ENCODE measurements at places on chromosomes 7 and 10. TPM values are rescaled to one million over a fixed set of nuclear protein-coding genes. Genes with fewer than 3 reads are reported as not detected.

DNA sequence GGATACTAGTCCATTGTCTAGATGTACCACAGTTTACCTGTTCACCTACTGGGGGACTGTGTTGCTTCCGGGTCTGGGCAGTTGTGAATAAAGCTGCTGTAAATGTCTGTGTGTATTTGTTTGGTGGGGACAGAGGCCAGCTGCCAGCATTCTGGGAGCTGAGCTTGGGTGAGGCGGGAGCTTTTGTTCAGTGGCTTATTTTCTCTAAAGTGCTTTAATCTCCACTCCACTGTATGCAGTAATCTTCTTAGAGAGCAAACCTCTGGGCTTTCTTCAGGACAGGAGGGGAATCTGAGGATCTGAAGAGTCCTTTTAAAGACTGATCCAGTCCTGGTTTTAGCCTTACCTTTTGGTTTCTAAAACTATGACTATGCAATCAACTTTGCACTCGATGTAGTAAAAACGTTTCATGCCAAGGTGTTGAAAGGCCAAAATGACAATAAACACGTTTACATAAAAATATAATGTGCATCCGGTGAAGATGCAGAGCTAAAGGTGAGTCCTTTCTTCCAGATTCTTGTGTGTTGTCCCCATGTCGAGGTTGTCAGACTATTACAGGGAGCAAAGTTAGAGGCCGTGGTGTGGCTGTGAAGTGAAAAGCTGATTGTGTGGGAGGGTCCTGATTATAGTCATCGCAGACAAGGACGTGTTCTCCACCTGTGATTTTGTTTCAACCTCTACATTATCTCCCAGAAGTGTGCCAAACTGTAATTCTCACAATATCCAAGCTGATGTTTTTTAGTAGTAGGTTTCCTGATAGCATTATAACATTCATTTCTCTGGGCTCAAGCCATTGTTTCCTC is 279.8 kb downstream of the CAMK1D start:
- H3K27me3 ChIP-seq: no peaks in the 10 kb centered on the region
- H3K27ac ChIP-seq: no peak overlapping the region
- peaks cover 14% of the 10 kb centered on the region for H3K4me1 ChIP-seq
- H3K4me3 ChIP-seq: no peak overlapping the region
- H3K36me3 ChIP-seq: no peaks in the 10 kb centered on the region

The HECW1 gene
- 21.8 TPM for total RNA-seq

DNA sequence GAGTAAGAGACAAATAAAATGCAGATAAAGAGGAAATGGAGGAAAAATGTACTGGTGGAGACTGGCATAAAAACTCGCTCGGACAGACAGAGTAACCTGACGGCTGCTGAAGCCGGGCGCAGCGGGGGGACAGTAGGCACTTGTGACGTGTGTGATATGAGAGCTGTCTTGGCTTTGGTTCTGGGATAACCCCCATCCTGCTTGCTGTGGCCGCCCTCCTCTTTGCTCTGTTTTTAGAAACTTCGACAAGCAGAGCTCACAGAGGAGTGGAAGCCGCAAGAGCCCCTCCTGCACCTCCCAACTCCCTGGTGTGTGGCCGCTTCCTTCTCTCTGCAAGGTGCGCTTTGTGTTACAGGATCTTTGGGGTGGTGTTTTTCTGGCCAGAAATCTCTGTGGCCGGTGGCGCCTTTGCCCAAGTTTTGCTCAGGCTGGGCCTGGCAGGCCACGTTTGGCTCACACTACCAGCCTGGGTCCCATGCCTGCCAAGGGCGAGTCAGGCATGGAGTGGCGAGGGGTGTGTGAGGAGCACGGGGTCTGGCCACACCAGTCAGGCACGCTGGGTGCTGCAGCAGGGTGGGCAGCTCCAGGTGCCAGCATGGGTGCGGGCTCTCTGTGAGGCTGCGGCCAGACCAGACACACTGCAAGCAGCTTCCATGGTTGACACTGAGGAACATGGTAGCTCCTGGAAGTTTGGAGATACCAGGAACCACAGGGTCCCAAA is 268.0 kb downstream of the DNAJB6 start:
- DNase-seq: no peak
- no peak overlapping the region for H3K4me3 ChIP-seq
- no peak overlapping the region for H3K27ac ChIP-seq
- H3K36me3 ChIP-seq: no peaks in the 10 kb centered on the region
- 0 out of 2 replicates have a peak, but pooled peaks cover 7% of the 10 kb centered on the region for H3K27me3 ChIP-seq

DNA sequence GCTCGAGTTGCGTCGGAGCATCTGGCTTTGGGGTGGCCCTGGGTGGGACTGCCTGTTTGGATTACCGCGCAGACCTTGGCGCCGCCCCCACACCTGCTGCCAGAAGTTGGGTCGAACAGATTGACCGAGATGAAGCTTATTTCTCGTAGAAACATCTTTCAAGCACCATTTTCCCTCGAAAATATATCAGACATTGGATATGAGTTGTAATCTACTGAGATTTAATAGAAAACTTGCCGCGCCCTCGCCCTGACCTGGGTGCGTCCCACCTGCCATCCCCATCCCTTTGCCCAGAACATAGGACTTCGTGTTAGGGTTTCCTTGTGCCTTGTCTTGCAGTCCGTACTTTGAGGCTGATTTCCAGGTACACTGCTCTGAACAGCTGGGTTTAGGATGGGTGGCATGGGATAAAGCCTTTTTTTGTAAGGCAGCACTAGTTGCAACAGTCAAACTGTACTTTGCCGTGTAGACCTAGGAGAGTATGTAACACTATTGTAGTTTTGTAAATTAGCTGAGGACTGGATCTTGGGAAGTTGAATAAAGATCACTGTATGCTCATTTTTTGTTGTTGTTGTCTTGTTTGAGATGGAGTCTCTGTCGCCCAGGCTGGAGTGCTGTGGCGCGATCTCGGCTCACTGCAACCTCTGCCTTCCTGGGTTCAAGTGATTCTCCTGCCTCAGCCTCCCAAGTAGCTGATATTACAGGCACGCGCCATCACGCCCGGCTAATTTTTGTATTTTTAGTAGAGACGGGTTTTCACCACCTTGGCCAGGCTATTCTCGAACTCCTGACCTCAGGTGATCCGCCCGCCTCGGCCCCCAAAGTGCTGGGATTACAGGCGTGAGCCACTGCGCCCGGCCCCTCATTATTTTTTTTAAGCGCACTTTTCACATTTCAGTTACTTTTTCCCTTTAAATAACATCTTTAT is 978 bp downstream of the OGDH start:
- H3K27ac ChIP-seq: peak overlapping the region; percentile 97
- no peaks in the 10 kb centered on the region for H3K4me1 ChIP-seq
- no peak for DNase-seq
- H3K36me3 ChIP-seq: no peaks in the 10 kb centered on the region
- H3K27me3 ChIP-seq: no peaks in the 10 kb centered on the region

DNA sequence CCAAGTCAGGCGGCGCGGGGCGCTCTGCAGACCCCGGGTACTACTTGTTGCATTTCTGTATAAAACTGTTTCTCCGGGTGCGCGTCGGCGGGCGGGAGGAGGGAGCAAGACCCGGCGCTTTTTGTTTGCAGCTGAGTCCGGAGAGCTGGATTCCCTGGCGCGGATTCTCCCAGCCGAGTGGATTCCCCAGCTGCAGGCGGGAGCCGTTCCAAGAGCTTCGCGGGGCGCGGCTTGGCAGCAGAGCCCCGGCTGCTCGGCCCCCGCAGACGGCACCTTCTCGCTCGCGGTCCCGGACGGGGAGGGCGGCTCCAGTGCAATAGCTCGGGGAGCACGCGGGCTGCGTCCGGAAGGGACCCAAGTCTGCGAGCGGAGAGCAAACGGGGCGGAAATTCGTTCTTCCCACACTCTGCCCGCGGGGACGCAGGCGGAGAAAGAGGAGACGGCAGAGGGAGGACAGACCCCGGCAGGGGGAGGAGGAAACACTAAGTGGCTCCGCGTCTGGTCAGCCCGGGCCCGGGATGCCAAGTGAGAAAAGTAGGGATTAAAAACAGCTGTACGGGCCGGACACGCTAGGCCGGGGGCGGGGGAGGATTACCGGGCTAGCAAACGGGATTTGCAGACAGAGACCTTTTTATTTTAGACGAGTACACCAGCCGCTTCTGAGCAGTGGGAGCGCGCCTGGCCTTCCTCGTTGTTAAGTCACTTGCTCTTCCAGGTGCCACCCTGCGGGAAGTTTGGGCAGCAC is at the start of gene TRIL:
Gene TRIL, minus strand, starts transcription at position 96 of the 745 bp plus-strand sequence. CDS start 284 bp downstream, outside the sequence.
- no peaks in the 10 kb centered on the region for H3K36me3 ChIP-seq
- peaks cover 29% of the 10 kb centered on the region for H3K4me1 ChIP-seq
- DNase-seq: peak; percentile 79
- no peak within 1 kb of the TSS for H3K27ac ChIP-seq
- peaks cover 71% of the 10 kb centered on the region for H3K27me3 ChIP-seq
- peak within 1 kb of the TSS; percentile 70 for H3K4me3 ChIP-seq

GRCh38 chr10:73576890-73577591 is 14.1 kb downstream of the USP54 start:
- no peaks in the 10 kb centered on the region for H3K36me3 ChIP-seq
- no peak for DNase-seq
- no peak overlapping the region for H3K27ac ChIP-seq
- H3K4me3 ChIP-seq: no peak overlapping the region
- H3K4me1 ChIP-seq: no peaks in the 10 kb centered on the region
- no peaks in the 10 kb centered on the region for H3K27me3 ChIP-seq

The SKIDA1 gene
- 2.3 TPM for total RNA-seq

DNA sequence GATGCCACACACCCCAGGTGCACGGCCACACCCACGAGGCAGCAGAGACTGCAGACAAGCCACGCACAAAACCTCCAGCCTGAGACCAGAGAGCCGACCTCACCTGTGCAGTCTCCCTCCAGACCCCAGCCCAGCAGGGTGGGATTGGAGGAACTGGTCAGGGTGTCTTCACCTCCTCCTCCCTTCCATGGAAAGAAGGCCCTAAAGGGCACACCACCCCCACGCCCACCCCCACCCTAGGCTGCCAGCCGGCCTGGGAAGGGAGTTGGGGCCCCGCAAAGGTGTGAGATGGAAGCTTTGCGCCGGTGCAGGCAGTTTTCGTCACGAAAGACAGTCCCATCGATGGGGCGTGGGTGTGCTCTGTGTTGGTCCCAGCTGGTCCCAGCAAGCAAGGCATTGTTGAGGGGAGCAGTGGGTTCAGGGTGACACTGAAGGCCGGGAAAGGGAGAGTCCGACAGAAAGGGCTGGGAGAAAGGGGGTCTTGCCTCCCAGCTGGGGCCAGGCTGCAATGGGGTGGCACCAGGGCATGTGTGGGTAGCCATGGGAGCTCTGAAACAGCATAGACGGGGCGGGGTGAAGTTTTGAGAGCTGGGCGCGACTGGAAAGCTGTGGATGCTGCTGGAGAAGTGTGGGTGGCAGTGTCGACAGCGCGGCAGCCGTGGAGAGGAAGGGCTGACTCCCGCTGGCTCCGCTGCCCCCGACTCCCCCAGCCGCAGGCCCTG is 349.2 kb downstream of the GLRX3 start:
- H3K36me3 ChIP-seq: no peaks in the 10 kb centered on the region
- no peak for DNase-seq
- no peaks in the 10 kb centered on the region for H3K4me1 ChIP-seq
- H3K4me3 ChIP-seq: no peak overlapping the region
- H3K27ac ChIP-seq: no peak overlapping the region

- peak overlapping the region; percentile 91 for H3K4me3 ChIP-seq
- peaks cover 8% of the 10 kb centered on the region for H3K4me1 ChIP-seq
- H3K27me3 ChIP-seq: no peaks in the 10 kb centered on the region
- DNase-seq: no peak
- peak overlapping the region; percentile 90 for H3K27ac ChIP-seq
Observed at GRCh38 chr7:101084865-101085161, 468 bp upstream of the TRIM56 start.

The ZNF365 gene
- total RNA-seq: 0.35 TPM

- no peaks in the 10 kb centered on the region for H3K27me3 ChIP-seq
- H3K27ac ChIP-seq: no peak overlapping the region
- H3K4me1 ChIP-seq: no peaks in the 10 kb centered on the region
- DNase-seq: no peak
Observed at GRCh38 chr7:33040803-33041516, 21.6 kb downstream of the NT5C3A start.

GRCh38 chr10:72847681-72848080 is 45.9 kb upstream of the OIT3 start:
- no peak for DNase-seq
- no peak overlapping the region for H3K27ac ChIP-seq
- H3K4me3 ChIP-seq: no peak overlapping the region
- no peaks in the 10 kb centered on the region for H3K27me3 ChIP-seq

DNA sequence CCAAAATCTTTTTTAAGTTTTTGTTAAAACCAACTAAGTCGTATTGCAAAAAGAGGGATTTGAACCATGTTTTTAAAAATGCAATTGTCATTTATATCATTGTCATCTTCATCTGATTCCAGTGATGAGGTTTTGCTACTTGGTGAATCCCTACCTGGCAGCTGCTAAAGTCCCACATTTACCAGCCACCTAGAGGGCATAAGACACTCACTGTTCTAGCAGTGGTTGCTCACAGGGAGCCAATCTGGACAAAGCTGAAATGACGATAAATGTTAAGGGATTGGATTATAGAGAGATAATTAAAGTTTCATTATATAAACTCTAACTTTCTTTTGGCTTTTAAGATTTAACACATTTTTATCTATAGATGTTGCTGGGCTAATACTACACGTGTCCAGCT is 18.7 kb downstream of the KIFBP start:
- no peaks in the 10 kb centered on the region for H3K4me1 ChIP-seq
- DNase-seq: no peak
- no peak overlapping the region for H3K4me3 ChIP-seq
- peaks cover 24% of the 10 kb centered on the region for H3K36me3 ChIP-seq

DNA sequence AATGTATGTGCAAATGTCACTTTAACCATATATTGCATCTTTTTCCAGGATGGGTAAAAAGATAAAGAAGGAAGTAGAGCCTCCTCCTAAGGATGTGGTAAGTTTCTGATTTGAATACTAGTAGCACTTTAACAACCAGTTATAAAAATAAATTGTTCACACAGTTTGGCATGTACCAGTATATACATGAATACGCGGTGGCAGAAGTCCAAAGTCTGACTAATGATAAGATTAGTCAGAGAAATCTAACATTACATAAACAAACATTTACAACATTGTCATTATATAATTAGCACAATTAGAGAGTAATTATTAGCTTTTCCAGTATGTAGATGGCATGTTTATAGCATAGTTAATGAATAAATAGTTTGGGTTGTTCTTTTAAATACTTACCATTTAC is 4.1 kb downstream of the ARMC3 start:
- no peaks in the 10 kb centered on the region for H3K36me3 ChIP-seq
- H3K4me1 ChIP-seq: peaks cover 17% of the 10 kb centered on the region
- no peak for DNase-seq

DNA sequence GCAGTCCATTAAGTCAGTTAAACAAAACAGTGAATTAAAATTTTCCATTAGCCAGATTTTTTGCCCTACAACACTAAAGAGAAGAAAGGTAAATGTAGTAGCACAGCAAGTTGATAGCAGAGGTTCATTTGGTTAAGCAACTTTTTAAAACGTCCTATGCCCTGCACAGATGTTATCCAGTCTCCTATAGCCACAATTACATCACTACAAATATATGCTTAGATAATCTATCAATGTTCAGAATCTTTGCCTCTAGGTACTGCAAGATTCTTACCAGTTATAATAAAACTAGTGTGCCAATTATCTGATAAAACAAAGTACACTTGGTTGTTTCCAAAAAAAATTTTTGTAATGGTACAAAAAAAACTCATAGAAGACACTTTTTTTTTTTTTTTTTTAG is 175.5 kb upstream of the MYO3A start:
- no peak overlapping the region for H3K4me3 ChIP-seq
- no peaks in the 10 kb centered on the region for H3K4me1 ChIP-seq

The CRYGN gene
- total RNA-seq: 0.59 TPM

The ITGB8 gene
- 3.5 TPM for total RNA-seq

- no peak overlapping the region for H3K27ac ChIP-seq
- peak; percentile 57 for DNase-seq
- H3K27me3 ChIP-seq: no peaks in the 10 kb centered on the region
- no peaks in the 10 kb centered on the region for H3K36me3 ChIP-seq
- no peak overlapping the region for H3K4me3 ChIP-seq
Observed at GRCh38 chr10:72043016-72043834, 45.1 kb downstream of the SPOCK2 start.

Data from GM23338 (cell line).